ENCODE measurements at places on chromosomes 1 and 21.

- DNase-seq = no peak
These were observed 89.4 kb downstream of the TBX15 start for GRCh38 chr1:118898712-118899111.

- DNase-seq = no peak
These were observed 301.8 kb upstream of the DUSP10 start for GRCh38 chr1:222043444-222044292.

DNA sequence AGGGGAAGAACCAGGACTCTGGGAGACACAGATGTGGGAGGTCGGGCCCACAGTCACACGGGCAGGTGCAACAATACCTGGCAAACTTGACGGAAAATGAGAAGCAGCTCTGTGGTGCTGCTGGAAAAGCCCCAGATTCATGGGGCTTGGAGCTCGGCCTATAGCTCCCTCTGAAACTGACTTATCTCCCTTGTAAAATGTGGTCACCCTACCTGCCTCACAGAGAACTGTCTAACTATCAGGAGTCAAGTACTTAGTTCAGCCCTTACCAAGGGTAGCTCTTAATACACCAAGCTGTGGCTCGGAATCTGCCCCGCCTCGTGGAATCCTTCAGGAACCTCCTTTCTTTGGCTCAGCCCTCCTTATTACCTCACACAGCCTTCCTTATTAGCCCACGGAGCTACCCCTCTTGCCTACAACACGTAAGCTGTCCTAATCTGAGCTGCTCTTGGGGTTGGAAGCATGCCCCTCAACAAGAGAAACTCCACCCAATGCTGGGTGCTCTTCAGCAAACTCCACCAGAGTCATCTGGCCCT, 68.9 kb downstream of the MRPL37 start:
- DNase-seq = no peak

DNA sequence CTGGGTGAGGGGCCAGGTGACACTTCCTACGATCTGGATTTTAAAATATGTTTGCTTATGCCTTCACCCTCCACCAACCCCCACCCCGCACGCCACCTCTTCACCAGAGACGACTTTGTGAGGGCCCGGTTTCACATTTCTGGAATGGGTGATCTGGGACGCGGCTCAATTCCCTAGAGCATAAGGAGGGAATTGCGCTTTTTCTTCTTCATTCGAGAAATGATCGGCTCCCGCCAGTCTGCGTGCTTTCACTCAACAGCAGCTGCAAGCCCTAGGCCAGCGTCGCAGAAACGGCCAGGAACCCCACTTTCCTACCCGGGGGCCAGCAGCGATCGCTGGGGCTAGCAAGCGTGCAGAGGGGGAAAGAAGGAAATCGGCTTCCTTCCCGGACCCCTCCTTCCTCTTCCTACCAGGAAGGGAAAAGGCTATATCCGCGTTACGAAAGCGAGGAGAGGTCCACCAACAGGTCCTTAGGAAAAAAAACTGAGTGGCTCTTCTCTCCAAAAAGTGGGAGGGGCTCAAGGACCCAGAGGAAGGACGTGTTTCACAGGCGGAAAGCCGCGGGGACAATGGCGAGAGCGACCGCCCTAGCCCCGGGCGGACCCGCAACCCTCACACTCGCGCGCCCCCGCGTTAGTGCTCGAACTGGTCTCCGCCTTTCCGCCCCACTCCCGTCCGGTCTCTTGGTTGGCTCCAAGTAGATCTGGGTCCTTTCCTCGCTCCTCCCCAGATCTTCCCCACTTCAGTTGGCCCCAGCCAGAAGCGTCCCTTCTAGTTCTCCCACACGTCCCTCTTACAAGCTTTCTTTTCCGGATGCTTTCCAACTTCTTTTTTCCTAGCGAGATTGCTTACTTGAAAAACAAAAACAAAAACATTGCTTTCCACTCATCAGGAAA, 1.1 kb upstream of the ADAMTS1 start:
- peak; percentile 82 for DNase-seq

- no peak for DNase-seq
These were observed 16.8 kb downstream of the GNG4 start for GRCh38 chr1:235632506-235633401.

DNA sequence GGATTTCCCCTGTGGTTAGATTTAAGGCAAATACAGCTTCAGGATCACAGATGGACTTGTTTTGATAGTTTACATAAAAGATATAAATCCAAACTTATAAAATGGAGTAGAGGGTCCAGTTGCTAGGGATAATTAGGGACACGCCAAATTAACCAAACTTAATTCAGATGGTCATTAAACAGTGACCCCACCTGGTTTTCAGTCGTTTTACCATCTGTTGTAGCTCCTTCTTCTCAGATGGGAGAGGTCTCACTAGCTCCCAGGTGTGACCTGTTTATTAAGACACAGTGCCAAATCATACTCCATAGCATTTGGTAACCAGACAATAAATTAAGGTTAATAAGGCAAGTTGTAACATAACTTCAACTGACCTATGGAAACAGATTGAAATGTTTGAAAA, 8.1 kb upstream of the GADD45A start:
- no peak for DNase-seq

DNA sequence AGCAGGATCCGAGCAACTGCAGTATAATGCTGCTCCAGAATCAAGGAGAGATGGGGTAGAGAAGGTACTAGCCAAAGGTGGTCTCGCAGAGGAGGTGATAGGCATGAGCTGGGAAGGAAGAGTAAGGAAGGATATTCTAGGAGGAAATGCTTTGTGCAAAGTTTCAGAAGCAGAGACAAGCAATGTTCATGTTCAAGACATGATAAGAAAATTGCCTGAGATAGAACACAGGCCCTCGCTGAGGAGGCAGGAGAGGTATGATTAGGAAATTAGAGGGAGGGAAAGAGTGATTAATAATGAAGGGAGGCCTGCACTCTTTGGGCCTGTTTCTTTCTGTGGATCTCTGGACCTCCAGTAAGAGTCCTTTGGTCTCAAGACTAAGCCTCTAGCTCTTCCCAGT, 12.9 kb upstream of the ETV3 start:
- DNase-seq = no peak

DNA sequence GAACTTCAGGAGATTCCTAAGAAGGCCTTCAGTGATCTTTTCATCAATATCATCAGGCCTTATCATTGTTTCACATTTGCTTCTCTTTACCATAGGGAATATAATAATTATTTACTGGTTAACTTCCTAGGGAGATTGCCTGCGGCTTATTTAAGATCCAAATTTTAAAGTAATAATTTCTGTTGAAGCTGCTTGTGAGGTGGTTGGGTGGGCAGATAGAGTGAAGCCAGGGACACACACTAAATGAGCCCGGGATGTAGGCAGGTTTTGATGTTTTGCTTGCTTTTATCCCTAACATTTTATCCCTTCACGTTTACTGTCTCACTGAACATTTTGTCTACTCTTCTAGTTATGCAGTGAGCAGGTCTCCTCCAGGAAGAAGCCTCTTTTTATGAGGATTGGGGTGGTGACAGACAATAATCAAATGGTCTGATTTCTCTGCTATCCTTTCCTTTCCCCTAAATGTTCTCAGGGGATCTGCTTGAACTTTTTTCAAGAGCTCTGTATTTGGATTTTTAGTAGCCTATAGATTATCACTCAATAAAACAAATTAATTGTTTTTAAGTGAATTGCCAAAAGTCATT, 164.7 kb downstream of the RUNX1 start:
- no peak for DNase-seq

- DNase-seq = peak; percentile 52
These were observed 55.8 kb downstream of the SLC45A1 start for GRCh38 chr1:8373581-8374241.

DNA sequence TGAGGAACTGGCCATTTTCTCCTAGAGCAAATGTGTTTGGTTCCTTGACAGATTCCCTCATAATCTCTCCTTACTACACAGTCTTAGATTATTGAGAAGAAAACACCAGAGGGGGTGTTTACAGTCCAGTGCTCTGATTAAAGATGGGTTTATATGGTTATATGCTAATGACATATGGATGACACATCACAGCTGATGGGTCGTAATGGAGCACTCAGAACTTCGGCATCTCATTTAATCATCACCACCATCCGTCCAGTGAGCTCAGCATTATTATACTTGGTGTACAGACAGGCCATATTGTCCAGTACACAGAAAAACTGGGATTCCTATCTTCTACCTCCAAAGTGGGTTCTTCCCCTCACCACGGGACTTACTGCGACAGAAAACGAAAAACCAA, 22.3 kb upstream of the NR5A2 start:
- DNase-seq = no peak
